Tracheal epithelial cell (primary cell): ENCODE measurements at places on chromosomes 1 and 21. TPM values are rescaled to one million over a fixed set of nuclear protein-coding genes. Genes with fewer than 3 reads are reported as not detected.

Gene NAV1
- total RNA-seq = 4.7 and 7.0 TPM in 2 replicates

Gene DOP1B
- 10.7 and 14.2 TPM in 2 replicates for total RNA-seq

Gene ACTA1
- not detected in 2 replicates for total RNA-seq

Gene OR2L5
- total RNA-seq = not detected in 2 replicates

Gene HJV
- total RNA-seq = not detected in 2 replicates

Gene LCE3E
- total RNA-seq = 0.48 TPM in 1 of 2 replicates, not detected in the other

Gene FASLG
- not detected in 2 replicates for total RNA-seq

Gene MNDA
- total RNA-seq = not detected in 2 replicates

Gene KCNE1
- under 0.01 TPM in 1 of 2 replicates, not detected in the other for total RNA-seq

Gene ITLN1
- not detected in 2 replicates for total RNA-seq

Gene S100A12
- total RNA-seq = 1.7 TPM in 1 of 2 replicates, not detected in the other

Gene CLCA1
- total RNA-seq = 0.21 TPM in 1 of 2 replicates, not detected in the other

Gene WNT2B
- total RNA-seq = 0.43 and 1.7 TPM in 2 replicates

Gene UMODL1
- total RNA-seq = not detected in 2 replicates

Gene LDLRAD1
- under 0.01 and 0.64 TPM in 2 replicates for total RNA-seq

Gene SNX7
- 31.1 and 36.2 TPM in 2 replicates for total RNA-seq

Gene LGR6
- total RNA-seq = not detected in 2 replicates

Gene IQGAP3
- total RNA-seq = 0.85 and 2.9 TPM in 2 replicates

Gene UBL4B
- total RNA-seq = not detected in 2 replicates

Gene NOC2L
- total RNA-seq = 103 and 146 TPM in 2 replicates

Gene COL16A1
- total RNA-seq = 130 and 134 TPM in 2 replicates

Gene RGS8
- not detected in 2 replicates for total RNA-seq

Gene COL24A1
- under 0.01 TPM in 1 of 2 replicates, not detected in the other for total RNA-seq

Gene IGFN1
- 0.48 TPM in 1 of 2 replicates, not detected in the other for total RNA-seq

Gene UBIAD1
- 7.0 and 7.2 TPM in 2 replicates for total RNA-seq

Gene KRTAP19-1
- total RNA-seq = 0.24 TPM in 1 of 2 replicates, not detected in the other

Gene MAP10
- 0.96 and 1.1 TPM in 2 replicates for total RNA-seq

Gene HNRNPCL1
- total RNA-seq = not detected in 2 replicates

Gene TDRD10
- not detected in 2 replicates for total RNA-seq

Gene KIF17
- total RNA-seq = 1.7 TPM in 2 replicates

Gene RIMS3
- 1.7 TPM in 2 replicates for total RNA-seq

Gene FNDC5
- 0.21 TPM in 1 of 2 replicates, not detected in the other for total RNA-seq

Gene ADGRL2
- total RNA-seq = 41.6 and 43.9 TPM in 2 replicates

Gene ESRRG
- total RNA-seq = under 0.01 TPM in 1 of 2 replicates, not detected in the other

Gene NPL
- 2.8 and 2.9 TPM in 2 replicates for total RNA-seq

Gene CELA3A
- total RNA-seq = not detected in 2 replicates

Gene NTRK1
- not detected in 2 replicates for total RNA-seq

Gene TMPRSS2
- total RNA-seq = 1.1 and 5.1 TPM in 2 replicates

Gene BCL2L15
- total RNA-seq = 1.2 TPM in 1 of 2 replicates, not detected in the other

Gene CRNN
- total RNA-seq = 0.72 and 0.85 TPM in 2 replicates

Gene OLIG2
- total RNA-seq = not detected in 2 replicates

Gene CDC20
- 2.3 and 12.0 TPM in 2 replicates for total RNA-seq

Gene TMEM79
- 6.3 and 6.8 TPM in 2 replicates for total RNA-seq

Gene LRRC38
- not detected in 2 replicates for total RNA-seq

Gene HHAT
- total RNA-seq = 7.7 and 9.2 TPM in 2 replicates

Gene ANGPTL3
- total RNA-seq = not detected in 2 replicates

Gene KDM1A
- 94.6 and 132 TPM in 2 replicates for total RNA-seq
